Activated CD8-positive, alpha-beta memory T cell treated with anti-CD3 and anti-CD28 coated beads for 48 hours (primary cell): ENCODE measurements at places on chromosomes 11 and 22.
A peak's percentile ranks its signal among the peaks of the same experiment; 100 is the strongest.

GRCh38 chr11:106937111-106937510 is 81.2 kb downstream of the GUCY1A2 start:
- DNase-seq = no peak

GRCh38 chr11:113240790-113241635 is 73.4 kb upstream of the TTC12 start:
- DNase-seq = no peak

DNA sequence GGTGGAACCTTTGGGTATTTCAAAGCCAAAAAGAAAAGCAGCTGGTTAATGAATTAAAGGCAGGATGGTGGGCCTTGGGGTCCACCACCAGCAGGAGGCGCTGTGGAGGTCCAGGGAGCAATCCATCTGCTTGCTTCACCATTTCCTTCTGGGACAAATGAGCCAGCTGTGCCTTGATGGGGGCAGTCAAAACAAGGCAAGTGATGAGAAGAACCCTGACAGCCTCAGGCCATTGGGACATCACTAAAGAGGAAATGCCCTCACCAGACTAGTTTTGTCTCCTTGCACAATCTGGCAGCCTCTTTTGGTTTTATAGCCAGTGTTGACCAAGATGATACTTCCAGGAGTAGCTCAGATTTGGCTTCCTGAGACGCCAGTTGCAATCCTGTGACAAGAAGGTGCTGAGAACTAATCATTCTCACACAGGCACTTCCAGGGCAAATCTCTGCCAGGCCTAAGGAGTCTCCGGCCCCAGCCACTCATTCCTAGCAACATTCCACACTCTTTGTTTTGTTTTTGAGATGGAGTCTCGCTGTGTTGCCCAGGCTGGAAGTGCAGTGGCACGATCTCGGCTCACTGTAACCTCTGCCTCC is 38.2 kb upstream of the WEE1 start:
- DNase-seq = peak; percentile 48

DNA sequence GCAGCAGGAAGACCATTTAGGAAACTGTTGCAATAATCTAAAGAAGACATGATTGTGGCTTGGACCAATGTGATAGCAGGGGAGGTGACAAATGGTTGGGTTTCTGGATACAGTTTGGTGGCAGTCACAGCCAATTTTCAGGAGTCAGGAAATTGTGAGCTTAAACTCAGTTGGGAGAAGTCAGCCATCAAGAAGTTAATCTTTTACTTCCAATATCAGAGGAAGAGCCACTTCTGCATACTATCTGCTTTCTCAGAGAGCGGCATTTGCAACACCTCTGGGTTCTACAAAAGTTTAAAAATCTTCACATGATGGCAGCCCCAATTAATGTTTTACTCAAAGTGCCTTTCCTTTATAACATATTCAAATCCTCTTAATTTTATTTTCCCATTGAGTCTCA is 33.7 kb upstream of the PDE3B start:
- no peak for DNase-seq

DNA sequence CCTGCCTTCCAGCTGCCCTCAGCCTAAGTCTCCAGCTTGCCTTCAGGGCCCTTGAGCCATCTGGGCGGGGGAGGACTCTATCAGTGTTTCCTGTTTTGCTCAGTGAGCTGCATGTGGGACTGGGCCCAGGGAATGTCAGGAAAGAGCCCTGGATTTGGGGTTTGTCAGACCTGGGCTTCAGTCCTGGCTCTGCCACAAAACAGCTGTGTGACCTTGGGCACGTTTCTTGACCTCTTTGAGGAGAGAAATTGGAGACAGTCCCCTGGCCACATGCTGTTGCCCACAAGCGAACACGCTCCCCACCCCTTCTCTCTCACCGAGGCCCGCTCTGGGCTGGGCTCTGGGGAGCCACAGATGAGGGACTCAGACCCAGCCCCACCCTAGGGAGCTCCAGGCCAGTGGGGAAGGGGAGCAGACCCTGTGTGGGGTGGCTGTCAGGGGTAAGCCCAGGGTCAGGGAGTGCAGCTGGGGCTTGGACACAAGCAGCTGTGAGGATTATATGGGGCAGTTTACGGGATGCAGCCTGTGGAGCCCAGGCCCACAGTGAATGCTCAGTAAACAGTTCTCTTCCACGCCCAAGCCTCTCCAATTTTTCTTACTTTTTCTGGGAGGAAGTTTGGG is 12.3 kb downstream of the MYO7A start:
- DNase-seq = no peak

GRCh38 chr11:985848-986247 is 50.7 kb downstream of the MUC6 start:
- DNase-seq = no peak

DNA sequence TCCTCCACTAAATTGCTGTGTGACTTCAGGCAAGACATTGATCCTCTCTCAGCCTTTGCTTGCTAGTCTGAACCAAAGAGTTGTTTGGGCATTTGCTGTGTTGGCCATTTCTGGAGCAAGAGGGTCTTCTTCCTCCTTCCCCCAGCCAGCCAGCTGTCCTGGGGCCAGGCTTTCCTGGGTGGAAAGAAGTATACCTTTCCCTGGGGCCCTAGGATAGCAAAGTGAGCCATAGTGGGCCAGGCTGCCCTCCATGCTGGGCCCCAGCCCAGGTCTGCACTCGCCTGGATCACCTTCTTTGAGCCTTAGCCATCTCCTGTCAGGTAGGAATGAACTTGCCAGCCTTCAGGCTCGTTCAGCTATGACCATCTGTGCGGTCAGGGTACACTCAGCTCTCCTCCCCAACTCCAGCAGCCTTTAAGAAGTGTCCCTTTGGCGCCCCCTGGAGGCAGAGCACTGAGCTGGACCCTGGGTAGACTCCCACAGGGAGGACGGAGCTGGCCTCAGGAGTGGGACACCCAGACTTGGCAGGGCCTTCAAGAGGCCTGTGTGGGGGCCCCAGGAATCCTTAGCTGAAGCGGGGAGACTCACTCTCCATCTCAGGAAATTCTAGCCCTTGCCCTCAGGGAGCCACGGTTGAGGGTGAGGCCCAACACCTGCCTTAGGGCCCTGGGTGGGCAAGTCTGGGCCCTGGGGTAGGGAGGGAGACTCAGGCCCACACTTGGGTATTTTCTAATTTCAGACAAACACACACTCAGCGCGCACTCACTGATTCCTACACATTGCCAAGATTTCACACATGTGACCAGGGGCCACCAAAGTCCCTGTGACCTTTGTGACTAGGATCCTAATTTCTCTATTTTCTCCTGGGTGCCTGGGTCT is 35.6 kb upstream of the TPBGL start:
- DNase-seq = peak; percentile 44

DNA sequence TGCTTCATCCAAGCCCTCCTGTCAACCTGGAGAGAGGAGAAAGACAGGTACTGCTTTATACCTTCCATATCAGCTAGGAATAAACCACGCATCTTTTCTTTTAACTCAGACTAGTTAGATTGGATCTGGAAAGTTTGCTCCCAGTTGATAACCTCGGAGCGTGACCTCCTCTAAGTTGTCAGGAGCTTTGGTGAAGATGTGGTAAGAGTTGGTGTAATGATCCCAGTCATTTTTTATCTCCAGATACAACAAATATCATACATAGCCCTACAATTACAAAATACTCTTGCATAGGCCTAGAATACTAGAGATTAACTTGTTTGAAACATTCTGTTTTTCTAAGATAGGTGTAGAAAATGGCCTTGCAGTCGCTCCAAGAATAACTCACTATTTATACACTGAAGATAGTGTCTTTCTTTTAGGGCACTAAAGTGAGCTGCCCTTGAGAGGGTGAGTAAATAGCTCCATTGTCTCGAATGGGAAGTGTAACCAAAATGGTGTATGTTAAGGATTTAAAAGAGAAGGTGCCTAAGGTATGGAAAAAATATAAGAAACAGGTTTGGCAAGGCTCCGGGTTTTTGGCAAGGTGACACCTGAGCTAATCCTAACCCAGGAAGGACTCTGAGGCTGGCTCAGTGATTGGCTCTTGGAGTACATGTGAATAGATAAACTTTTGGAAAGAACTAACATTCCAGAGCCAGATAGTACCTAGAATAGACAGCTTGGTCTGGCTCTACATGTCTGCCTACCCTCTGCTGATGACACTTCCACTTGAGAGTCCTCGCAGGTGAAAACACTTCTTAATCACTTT is 59.4 kb downstream of the GLYATL1 start:
- no peak for DNase-seq
